ENCODE measurements at places on chromosomes 4 and X.

DNA sequence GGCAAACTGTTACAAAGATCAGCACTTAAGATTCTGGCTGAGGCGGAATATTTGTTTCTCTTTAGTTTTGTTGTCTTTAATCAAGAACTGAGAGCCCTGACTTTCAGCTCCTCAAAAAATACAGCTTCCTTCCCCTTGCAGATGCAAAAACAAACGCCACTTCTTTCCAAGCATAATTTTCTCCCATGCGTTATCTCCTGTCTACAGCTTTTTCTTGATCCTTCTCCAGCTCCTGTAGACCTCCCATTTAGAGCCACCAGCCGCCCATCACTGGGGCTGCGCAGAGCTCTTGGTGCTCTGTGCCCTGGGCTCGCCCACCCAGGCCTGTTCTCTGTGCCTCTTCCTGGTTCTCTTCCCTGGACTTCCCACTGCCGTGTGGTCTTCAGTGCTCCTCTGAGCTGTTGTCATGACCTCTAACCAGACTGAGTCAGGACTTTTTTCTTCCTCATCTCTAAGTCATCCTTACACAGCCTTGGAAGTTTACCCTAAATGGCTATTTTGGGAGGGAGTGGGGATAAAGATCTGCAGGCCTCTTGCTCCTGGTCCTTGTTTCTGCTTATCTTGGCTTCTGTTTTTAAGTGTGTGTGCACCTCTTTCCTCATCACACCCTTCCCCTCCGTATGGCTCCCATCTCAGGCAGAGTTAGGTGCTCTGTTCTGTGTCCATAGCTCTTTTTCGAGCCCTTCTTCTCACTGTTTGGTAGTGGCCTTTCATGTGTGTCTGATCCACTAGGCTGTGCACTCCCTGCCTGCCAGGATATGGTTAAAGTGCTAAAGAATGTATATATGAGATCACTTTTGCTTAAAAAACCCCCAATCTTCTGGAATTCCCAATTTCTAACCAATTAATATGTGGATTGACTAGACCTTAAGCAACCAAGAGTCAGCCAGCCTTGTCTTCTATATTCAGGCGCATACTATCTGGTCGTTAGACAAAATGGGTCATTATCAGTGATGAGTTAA is 122.5 kb downstream of the PTTG2 start:
- peak; percentile 13 for DNase-seq

GRCh38 chrX:68726366-68726765 is 78.9 kb downstream of the STARD8 start:
- DNase-seq, result no peak

GRCh38 chr4:155908187-155909139 is 5.0 kb downstream of the TDO2 start:
- no peak for DNase-seq

DNA sequence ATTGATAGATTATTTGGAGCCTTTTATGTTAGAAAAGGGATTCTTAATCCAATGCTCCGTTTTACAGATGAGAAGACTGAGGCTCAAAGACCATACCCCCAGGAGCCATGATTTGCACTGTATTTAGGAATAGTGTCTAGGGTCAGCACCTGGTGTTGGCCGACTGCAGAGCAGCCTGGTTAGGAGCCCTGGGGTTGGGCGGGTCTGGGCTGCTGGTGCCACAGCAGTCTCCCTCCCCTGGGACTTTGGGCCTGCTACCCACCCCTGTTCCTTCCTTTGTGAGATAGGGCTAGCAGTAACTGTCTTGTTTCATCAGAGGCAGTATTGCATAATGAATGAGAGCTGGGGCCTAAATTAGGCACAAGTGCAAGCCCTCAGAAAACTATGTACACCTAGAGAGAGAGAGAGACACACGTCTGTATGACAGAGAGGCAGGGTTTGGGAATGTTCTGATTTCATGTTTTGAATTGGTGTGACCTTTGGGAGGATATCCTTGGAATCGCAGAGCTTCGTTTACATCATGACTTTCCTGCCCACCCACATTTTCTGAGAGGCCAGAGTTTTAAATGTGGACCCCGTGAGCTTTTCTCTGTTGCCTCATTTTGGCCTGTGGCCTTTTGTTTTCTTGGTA is 111.7 kb downstream of the PTTG2 start:
- DNase-seq, result no peak

- DNase-seq, result no peak
These were observed 203.9 kb upstream of the LEF1 start for GRCh38 chr4:108372681-108373080.

DNA sequence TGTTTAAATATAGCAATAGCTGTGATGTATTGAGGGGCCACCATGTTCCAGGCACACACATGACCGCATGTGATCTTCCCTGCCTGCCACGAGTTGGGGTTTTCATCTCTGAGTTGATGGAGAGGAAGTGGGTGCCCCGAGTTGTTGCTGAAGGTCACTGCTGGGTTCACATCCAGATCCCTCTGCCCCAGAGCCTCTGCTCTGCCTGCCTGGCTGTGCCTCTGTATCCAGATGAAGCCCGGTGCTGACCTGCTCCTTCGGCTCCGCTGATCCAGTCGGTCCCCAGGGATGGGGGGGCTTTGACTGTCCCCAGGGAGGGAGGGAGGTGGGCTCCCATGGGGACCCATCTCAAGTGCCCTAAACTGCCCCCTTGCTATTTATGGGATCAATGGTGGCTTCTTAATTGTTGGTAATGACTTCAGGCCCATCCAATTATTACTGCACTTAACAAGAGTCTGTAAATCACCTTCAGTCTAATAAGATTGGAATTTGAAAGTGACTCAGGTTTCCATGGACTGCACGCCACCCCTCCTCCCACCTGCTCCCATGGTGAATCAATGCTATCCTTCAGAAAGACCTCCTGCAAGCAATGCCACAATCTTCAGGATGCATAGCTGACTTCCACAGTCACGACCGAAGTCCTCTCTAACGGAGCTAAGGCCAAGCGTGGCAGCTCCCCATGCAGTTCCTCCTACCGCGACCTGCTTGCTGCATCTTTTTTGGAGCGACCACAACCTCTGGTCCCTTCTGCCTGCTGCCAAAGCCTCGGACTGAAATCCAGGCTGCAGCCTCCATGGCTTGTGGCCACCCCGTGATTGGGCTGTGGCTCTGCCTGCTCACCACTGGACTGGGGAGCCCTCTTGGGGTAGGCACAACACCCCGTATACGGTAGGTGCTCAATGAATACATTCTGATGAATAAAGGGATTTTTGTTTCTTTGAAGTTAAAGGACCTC is 73.1 kb downstream of the CPZ start:
- DNase-seq, result no peak

DNA sequence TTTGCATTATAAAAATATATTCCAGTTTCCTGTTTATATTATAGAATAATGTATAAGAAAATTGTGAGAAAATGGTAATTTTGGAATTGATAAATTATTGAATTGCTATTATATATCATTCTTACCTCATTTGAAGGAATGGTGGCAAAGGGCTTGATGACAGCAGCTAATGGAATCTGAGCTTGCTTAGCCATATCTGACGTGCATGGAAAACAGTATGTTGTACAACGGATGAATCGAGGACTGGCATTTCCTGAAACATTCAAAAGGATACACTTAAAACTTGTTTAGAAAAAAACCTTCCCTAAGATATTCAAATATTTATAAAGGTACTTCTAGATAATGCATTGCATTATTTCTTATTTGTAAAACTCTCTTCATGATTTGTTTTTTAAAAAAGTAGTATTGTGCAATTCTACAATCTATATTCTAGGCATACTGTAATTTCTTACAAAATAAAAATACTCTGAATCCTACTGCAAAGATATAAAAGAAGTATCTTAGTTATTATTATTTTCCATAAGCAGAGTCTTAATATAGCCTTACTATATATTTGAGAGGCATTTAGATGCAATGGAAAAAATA is 38.3 kb downstream of the SEC24D start:
- no peak for DNase-seq

DNA sequence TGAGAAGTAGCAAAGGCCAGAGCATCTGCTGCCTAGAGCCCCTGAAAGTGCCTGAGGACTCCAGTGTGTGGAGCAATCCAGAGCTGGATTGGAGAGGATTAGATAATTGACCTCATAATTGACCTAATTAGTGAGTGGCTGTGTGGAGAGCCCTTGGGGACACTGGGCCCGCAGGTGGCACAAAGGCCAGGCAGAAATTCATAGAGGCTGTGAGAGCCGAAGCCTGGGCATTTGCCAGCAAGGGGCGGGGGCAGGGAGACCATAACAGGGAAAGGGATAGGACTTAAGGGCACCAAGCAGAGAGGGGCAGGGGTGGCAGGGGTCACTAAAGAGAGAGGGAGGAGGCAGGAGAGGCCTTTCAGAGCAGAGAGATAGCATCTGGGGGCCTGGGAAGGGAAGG is 45.3 kb downstream of the EFNB1 start:
- DNase-seq, result no peak

DNA sequence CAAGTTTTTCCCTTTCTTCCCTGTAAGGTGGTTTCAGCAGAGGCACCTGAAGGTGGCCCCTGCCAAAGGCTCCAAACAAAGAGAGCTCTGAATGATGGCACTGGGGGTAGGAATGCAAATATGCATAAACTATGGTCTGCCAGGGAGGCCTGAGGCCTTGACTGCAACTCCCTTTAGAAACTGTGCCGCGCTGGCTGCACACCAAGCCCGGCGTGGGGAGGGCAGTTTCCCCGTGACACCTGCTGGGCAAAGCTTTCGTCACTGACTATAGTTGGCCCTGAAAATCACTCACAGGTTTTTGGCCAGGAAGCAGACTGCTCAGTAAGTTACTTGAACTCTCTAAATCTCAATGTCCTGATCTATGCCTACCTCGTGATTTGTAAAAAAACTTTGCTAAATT is 97.8 kb upstream of the ATOH1 start:
- no peak for DNase-seq

Data from amniotic stem cell (primary cell).